SIG-M5 (cell line): ENCODE measurements at places on chromosomes 3 and 15.

GRCh38 chr15:91853948-91854638, 585 bp downstream of the SLCO3A1 start:
- no peak for DNase-seq

GRCh38 chr3:30871720-30872119, 22.7 kb downstream of the GADL1 start:
- DNase-seq = no peak

DNA sequence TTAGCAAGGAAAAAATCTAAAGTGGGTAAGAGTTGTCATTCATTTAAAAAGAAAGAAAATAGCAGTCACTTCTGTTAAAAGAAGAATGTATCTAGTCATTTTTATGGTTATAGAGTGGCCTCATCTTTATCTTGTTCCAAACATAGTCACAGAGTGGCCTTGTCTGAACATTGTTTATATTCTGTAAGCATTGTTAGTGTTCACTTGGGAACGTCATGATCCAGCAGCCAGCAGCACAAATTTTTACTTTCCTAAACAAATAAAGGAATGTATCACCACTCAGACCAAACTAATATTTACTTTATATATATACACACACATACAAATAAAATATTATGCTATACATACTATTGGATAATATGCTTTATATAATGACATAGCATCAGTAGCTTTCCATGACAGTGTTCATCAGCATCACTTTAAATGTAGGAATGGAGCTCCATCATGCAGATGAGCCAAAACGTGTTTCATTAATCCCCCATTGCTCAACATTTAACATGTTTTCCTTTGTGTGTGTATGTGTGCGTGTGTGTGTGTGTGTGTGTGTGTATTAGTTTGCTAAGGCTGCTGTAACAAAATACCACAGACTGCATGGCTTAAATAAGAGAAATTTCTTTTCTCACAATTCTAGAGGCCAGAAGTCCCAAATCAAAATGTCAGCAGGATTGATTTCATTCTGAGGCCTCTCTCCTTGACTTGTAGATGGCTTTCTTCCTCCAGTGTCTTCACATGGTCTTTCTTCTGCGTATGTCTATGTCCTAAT, 39.6 kb upstream of the GYG1 start:
- DNase-seq = no peak

DNA sequence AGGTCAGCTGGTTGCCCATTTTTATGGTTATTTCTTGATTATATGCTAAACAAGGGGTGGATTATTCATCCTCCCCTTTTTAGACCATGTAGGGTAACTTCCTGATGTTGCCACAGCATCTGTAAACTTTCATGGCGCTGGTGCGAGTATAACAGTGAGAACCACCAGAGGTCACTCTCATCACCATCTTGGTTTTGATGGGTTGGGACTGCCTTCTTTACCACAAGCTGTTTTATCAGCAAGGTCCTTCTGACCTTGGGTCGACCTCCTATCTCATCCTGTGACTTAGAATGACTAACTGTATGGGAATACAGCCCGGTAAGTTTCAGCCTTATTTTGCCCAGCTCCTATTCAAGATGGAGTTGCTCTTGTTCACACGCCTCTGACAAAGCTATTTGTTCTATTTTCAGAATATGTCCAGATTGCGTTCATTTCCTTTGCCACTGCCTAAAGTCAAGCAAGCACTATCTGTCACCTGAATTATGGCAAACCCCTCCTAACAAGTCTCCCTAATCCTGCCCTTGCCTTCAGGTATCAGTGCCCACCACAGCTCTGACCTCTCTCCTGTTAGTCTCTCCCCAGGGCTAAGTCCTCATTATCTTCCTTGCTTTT, 308.5 kb downstream of the ROBO2 start:
- no peak for DNase-seq

DNA sequence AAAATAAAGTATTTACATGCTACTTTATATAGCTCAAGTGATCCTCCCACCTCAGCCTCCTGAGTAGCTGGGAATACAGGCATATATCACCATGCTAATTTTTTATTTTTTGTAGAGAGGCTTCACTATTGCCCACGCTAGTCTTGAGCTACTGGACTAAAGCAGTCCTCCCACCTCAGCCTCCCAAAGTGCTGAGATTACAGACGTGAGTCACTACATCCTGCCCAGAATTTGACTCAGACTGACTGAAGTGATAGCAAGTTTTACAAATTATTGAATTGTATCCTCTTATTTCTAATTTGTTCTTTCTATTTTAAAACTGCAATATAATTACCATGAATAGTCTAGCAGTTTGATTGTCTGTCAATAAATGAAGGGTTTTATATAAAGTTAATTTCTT, 210.3 kb upstream of the CGNL1 start:
- no peak for DNase-seq

DNA sequence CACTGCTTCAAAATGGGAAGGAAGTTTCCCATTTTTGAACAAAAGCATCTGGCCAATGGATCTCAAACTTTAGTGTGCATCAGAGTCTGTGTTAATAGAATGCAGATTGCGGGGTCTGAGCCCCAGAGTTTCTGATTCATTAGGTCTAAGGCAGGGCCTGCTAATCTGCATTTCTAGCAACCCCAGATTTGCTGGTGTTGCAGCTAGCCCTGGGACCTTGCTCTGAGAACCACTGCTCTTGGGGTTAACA, 30.7 kb upstream of the USP3 start:
- no peak for DNase-seq

GRCh38 chr15:99537344-99537743, 28.4 kb upstream of the MEF2A start:
- DNase-seq = no peak

DNA sequence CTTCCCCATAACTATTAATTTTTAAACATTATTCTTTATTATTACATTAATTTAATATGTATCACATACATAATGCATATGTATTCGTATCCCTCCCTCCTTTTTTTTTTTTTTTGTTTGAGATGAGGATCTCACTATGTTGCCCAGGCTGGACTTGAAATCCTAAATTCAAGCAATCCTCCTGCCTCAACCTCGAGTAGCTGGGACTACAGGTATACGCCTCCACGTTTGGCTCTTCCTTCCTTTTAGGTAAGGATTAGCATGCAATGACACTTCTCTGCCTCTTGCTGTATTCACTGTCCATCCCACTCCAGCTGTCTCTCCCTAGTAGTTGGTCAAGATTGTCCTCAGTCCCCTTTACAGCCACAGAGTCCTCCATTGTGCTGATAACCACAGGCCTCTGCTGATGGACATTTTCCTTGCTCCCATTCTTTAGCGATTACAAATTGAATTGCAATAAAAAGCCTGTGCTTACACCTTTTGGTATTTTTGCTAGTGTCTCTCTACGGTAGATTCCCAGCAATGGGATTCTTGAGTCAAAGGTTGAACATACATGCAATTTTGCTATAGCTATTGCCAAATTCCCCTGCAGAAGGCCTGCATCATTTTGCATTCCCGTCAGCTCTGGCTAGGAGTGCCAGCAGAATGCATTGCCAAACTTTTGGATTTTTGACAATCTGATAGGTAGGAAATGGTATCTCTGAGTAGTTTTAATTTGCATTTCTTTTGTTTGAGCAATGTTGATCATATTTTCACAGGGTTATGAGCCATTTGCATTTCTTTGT, 156.6 kb downstream of the SMAD6 start:
- DNase-seq = no peak

GRCh38 chr3:291646-292436, 95.3 kb downstream of the CHL1 start:
- DNase-seq = no peak

GRCh38 chr15:51279391-51279790, 59.0 kb downstream of the CYP19A1 start:
- DNase-seq = no peak

- no peak for DNase-seq
Measured at GRCh38 chr3:196962108-196962929, 6.3 kb downstream of the PIGZ start.

DNA sequence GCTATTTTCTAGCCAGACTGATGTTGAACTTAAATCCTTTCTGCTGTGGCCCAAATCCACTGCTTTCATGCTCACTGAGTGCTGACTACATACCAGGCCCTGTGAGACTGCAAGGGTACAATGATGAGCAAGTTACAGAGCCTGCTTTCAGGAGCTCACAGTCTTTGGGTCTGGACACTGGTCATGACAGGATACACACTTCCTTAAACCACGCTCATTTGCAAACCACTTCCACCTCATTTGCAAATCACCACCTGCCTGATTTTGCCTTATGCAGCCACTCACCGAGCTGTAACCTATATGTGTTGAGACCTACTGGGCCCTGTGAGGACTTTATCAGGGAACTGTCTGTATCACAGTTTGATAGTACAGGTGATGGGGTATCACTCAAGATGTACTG, 50.2 kb upstream of the LRRC58 start:
- DNase-seq = no peak

GRCh38 chr3:133804896-133805295, 719 bp upstream of the SRPRB start:
- no peak for DNase-seq

DNA sequence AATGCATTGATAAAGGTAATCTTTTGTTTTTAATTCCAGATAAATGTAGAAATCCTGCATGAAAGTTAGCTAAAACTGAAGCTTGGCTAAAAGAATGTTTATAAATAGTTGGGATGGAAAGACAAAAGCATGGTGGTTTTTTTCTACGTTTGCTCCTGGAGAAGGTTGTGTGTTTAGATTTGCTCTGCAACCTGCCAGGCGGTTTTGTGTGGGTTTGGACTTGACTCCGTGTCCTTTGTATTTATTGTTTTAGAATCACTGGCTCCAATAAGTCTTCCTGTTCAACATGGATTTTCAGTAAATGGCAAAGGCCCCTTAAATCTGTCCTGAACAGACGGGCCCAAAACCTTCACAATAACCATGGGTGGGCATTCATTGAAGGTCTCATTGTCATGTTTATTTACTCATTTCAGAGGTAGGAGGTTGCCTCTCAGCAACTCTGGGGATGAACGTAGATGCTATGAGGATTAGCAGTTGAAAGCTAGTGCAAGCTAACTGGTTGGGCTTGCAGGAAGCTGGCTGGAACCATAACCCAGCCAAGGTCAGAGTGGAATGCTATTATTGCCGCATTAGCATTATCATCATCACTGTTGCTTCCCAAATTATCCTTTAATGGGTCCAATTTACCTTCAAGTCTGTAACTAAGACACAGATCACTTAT, 60.6 kb upstream of the ADAMTS9 start:
- no peak for DNase-seq

GRCh38 chr3:143991713-143992112, 20.1 kb downstream of the DIPK2A start:
- DNase-seq = no peak

DNA sequence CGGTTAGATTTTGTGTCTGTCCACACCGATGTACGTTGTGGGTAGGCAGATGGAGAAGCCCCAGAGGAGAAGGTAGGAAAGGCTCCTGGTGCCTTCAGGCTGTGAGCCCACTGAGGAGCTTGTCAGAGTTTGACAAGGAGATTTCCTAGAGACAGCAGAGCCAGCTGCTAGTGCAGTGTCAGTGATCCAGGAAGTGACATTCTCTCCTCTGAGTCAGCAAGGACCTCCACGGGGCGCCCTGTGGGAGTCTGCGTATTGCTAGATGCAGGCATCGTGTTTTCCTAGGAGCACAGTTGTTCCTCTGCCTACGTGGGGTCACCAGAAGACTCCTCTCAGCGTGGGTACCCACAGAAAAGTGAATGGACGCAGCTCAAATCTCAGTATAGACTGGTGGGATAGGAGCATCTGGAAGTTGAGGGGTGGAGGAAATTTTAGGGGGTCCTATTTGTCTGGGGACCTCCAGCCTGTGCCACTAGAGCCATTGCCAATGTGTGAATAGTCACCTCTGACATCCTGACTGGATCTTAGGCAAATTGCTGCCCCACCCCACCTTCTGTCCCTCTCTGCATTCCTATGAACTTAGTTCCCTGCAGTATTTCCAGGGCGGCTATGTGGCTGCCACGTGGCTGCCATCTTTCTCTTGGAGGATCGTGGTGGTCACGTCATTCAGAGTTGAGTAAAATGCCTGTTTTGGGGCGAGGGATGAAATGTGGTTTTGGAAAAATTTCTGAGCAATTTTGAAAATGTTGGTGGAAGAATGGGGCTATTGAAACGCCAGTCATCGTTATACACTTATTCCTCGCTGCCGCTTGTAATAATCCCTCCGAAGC, 84.8 kb upstream of the KLHL25 start:
- DNase-seq = no peak

- DNase-seq = no peak
Measured at GRCh38 chr3:2614578-2614977, 495.6 kb downstream of the IL5RA start.

DNA sequence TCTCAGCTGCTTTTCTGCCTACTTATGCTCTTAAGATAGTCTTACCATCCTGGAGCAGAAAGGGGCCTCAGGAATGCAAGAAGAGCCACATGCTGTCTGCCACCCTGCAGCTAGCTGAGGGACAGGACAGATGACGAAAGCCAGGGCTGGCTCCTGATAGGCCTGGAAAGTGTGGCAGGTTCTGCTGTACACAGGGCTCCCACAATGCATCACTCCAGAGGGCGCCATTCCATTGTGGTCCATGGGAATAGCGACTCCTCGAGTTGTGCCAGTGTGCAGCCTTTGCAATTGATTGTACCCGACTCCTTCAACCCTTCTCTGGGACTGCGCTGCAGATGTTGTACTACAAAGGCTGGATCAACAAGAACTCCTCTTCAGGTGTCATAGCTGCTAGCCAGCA, 11.2 kb downstream of the ACAN start:
- DNase-seq = no peak

GRCh38 chr3:194488055-194488742, 1.4 kb upstream of the ATP13A3 start:
- DNase-seq = no peak

GRCh38 chr3:31661993-31662670, 129.4 kb downstream of the STT3B start:
- DNase-seq = no peak

GRCh38 chr3:137110392-137110996, 152.7 kb downstream of the IL20RB start:
- no peak for DNase-seq

DNA sequence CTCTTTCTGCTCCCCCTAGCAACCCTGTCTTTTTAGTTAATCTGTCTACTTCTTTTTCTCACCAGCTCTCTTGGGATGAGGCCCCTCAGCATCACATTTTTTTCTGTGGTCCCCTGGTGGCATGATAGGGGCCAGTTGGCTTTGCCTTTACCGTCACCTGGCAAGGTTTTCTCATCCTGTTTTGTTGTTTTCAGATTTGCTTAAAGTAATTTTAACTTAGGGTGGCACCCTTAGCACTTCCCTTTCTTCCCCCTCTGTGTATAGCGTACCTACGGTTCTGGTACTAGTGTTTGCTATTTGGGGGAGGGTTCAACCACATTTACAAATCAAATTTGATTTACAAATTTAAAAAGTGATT, 35.6 kb downstream of the PDCD6IP start:
- DNase-seq = no peak

GRCh38 chr3:62167566-62168262, 205.6 kb downstream of the FEZF2 start:
- no peak for DNase-seq

DNA sequence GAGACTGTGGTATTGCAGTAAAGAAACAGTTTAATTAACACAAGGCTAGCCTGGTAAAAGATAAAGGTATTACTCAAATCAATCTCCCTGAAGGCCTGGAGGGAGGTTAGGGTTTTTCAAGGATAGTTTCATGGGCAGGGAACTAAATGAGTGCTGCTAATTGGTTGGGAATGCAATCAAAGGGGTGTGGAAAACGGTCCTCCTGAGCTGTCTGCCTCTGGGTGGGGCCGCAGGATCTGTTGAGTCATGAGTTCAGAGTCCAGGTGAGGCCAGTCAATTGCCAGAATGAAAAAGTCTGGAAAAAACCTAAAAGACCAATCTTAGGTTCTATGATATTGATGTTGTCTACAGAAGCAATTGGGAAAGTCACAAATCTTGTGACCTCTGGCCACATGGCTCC, 293.2 kb downstream of the MCTP2 start:
- DNase-seq = no peak
